ENCODE measurements at places on chromosomes 12 and 14.

DNA sequence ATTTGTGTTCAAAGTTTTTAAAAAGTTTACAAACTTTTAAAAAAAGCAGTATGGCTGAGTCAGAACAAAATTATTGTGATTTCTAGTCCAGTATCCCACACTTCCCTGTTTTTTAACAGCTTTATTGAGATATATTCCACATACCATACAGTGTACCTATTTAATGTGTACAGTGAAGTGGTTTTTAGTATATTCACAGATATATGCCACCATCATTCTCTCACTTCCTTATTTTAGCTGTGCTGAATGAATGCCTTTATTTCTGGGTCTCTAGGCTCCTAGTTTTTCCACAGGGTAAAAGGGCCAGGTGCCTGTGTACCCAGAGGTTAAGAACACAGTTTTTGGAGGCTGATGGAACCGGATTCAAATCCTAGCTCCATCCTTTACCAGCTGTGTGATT lies 58.9 kb upstream of the SRSF5 start:
- H3K4me3 ChIP-seq = no peak overlapping the region
- no peaks in the 10 kb centered on the region for H3K27me3 ChIP-seq
- no peaks in the 10 kb centered on the region for H3K36me3 ChIP-seq
- H3K27ac ChIP-seq = no peak overlapping the region

GRCh38 chr14:105385322-105385637 lies 13.1 kb upstream of the TEX22 start:
- no peaks in the 10 kb centered on the region for H3K4me1 ChIP-seq
- no peaks in the 10 kb centered on the region for H3K27me3 ChIP-seq
- H3K36me3 ChIP-seq = no peaks in the 10 kb centered on the region
- H3K27ac ChIP-seq = no peak overlapping the region

- no peak for DNase-seq
- H3K4me3 ChIP-seq = no peak overlapping the region
- no peaks in the 10 kb centered on the region for H3K27me3 ChIP-seq
Observed at GRCh38 chr14:71411738-71412137, 504.5 kb downstream of the PCNX1 start.

- peaks cover 3% of the 10 kb centered on the region for H3K4me1 ChIP-seq
- no peaks in the 10 kb centered on the region for H3K36me3 ChIP-seq
- H3K27ac ChIP-seq = peak overlapping the region; percentile 87
- DNase-seq = no peak
- H3K4me3 ChIP-seq = no peak overlapping the region
- H3K27me3 ChIP-seq = no peaks in the 10 kb centered on the region
Observed at GRCh38 chr12:45310627-45310968, 94.7 kb downstream of the ANO6 start.

GRCh38 chr12:108886873-108887629 lies 7.2 kb downstream of the DAO start:
- H3K36me3 ChIP-seq = no peaks in the 10 kb centered on the region
- no peak overlapping the region for H3K4me3 ChIP-seq
- H3K27ac ChIP-seq = no peak overlapping the region

DNA sequence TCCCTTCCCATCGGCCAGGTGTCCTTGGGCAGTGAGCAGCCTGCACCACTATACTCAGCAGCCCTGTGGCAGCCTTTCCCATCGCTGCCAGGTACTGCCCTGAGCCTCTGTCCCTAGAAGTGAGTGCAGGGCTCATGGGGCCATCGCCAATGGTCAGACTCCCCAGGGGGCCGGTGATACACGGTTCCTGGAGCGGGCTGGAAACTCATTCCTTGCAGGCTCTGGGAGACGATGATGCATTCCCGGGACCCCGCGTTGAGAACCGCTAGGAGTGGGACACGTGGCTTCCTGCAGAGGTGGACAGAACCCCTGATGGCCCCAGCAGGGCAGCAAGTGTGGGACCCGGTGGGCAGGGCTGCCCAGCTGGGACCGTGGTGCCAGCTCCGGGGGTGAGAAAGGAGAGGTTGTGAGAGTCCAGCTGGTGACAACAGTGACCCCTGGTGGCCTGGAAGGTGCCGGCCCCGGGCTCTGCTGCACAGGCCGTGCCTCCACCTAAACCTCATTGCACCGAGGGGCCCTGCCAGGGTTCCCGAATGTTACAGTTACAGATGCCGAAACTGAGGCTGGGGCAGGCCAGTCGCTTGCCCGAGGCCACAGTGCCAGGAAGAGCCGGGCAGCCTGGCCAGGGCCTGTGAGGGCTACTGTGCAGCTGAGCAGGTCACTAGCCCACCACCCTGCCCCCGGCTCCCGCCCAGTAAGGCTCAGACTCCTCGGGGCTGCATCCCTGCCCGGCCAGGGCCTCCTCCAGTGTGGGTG lies 33.8 kb downstream of the FBRSL1 start:
- no peak overlapping the region for H3K27ac ChIP-seq
- DNase-seq = peak; percentile 55
- H3K4me1 ChIP-seq = no peaks in the 10 kb centered on the region
- no peaks in the 10 kb centered on the region for H3K27me3 ChIP-seq

GRCh38 chr12:75130811-75131210 lies 78.8 kb downstream of the KCNC2 start:
- no peak overlapping the region for H3K4me3 ChIP-seq
- no peaks in the 10 kb centered on the region for H3K36me3 ChIP-seq
- no peaks in the 10 kb centered on the region for H3K4me1 ChIP-seq
- H3K27ac ChIP-seq = no peak overlapping the region

GRCh38 chr12:75666939-75667334 lies 155.5 kb upstream of the KRR1 start:
- peak overlapping the region; percentile 61 for H3K27ac ChIP-seq
- DNase-seq = no peak
- H3K36me3 ChIP-seq = no peaks in the 10 kb centered on the region
- no peak overlapping the region for H3K4me3 ChIP-seq

- no peaks in the 10 kb centered on the region for H3K27me3 ChIP-seq
- no peaks in the 10 kb centered on the region for H3K36me3 ChIP-seq
- H3K4me3 ChIP-seq = no peak overlapping the region
- H3K27ac ChIP-seq = no peak overlapping the region
Observed at GRCh38 chr14:101237252-101237616, 324.1 kb upstream of the DIO3 start.

Data from uterus (tissue), 4 donors.